T-helper 22 cell (primary cell): ENCODE measurements at places on chromosomes 7 and 10.

- no peak for DNase-seq
Observed at GRCh38 chr10:43315535-43316207, 48.8 kb upstream of the RASGEF1A start.

DNA sequence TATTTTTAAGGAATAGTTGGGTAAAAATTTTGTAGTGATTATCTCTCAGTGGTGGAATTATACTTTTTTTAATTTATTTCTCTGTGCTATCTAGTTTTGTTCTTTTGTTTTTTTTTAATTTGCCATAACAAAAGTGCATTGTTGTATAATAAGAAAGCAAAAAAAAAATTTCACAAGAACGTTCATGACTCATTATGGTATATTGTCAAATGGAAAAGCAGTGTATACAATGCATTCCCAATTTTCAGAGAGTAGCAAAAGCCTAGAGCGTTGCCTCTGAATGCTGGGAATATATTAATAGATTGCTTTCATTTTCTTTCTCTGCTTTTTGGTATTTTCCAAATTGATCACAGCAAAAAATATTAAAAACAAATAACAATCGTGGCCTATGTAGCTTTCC is 46.3 kb upstream of the GPAM start:
- no peak for DNase-seq

- DNase-seq = no peak
Observed at GRCh38 chr10:130902471-130902870, 409.1 kb downstream of the TCERG1L start.

GRCh38 chr7:105209870-105210269 is 178.9 kb downstream of the SRPK2 start:
- DNase-seq = no peak

DNA sequence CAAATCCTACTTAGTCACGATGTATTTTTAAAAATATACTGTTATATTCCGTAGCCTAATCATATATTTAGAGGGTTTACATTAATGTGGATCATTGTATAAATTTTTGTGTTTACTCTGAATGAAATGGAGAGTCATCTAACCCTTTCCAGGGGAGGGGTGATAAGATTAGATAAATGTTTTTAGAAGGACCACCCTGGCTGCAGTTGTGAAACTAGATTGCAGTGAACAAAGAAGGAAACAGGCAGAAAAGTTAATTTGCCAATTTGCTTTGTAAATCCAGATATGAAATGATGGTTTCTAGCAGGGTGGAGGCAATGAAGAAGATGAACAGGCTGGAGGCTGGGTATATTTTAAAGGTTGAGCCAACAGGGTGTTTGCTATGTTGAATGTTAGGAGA is 477.7 kb upstream of the ZMIZ1 start:
- DNase-seq = no peak

- no peak for DNase-seq
Observed at GRCh38 chr7:53473371-53473770, 437.9 kb downstream of the POM121L12 start.

DNA sequence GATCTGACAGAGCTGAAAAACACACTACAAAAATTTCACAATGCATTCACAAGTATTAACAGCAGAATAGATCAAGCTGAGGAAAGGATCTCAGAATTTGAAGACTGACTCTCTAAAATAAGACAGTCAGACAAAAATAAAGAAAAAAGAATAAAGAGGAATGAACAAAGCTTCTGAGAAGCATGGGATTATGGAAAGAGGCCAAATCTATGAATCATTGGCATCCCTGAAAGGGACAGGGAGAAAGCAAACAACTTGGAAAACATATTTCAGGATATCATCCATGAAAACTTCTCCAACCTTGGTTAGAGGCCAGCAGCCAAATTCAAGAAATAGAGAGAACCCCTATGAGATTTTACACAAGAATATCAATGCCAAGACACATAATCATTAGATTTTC is 804.8 kb upstream of the IGFBP3 start:
- DNase-seq = no peak

DNA sequence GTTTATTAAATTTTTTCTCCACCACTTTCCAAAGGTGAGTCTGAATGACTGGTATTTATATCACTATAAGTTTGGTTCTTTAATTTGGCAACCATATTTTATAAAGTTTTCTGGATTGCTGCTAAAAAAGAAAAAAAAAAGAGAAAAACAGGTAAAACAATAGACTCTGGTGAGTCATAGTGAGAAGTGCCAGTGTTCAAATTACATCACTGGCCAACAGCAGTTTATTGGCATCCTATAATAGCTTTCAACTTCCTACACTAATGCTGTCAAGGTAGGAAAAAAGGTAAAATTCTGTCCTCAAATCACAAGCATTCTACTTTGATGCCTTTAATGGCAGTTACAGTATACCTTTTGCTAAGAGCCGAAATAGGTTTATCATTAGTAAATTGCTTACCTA is 808.8 kb downstream of the GRM8 start:
- DNase-seq = no peak

DNA sequence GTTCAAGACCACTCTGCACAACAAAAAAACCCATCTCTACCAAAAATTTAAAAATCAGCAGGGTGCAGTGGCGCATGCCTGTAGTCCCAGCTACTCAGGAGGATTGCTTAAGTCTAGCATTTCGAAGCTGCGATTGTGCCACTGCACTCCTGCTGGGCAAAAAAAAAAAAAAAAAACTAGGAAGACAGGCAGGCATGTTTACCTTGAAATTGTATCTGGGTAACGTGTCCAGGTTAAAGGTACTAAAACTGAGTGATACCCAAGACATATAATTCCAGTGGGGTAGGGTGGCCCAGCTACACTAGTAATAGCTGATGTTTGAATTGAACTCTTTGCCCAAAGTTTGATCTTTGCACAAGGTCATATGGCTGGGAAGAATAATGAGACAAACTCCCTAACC is 16.2 kb downstream of the GHITM start:
- no peak for DNase-seq

GRCh38 chr7:101718363-101719122 is 89.4 kb upstream of the MYL10 start:
- DNase-seq = no peak
